ENCODE measurements at places on chromosomes 3 and 15.

- no peak for DNase-seq
These were observed 100.8 kb downstream of the SLCO3A1 start for GRCh38 chr15:91954292-91954691.

GRCh38 chr15:69805248-69805953 is 292.3 kb downstream of the TLE3 start:
- no peak for DNase-seq

GRCh38 chr15:98151096-98151495 is 190.6 kb downstream of the ARRDC4 start:
- DNase-seq = no peak

DNA sequence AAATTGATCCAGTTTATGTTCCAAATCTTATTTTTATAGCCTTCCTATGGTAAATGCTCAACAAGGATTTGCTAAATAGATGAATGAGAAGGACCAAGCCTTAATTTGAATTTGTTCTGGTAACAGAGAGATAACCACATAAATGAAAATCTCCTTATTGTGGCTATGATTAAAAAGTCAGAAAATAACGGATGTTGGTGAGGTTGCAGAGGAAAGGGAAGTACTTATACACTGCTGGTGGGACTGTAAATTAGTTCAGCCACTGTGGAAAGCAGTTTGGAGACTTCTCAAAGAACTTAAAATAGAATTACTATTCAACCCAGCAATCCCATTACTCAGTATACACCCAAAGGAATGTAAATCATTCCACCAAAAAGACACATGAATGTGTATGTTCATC is 26.2 kb downstream of the AAGAB start:
- DNase-seq = no peak

DNA sequence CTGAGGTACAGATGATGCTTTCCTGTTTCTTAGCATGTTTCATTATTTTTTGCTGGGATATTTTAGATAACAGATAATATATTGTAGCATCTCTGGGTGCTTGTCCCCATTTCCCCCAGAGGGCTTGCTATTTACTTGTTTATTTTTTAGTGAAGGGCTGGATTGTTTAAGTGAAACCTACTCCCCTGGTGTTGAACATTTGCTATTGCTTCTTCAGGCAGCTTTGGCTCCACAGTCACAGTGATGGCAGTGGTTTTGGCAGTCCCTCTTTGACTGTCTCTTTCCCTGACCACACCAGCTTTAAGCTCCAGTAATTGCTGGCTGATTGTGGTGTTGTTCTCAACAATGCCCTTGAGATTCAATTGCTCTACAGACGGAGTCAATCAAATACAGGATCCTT is 128.9 kb downstream of the KLF13 start:
- DNase-seq = no peak

All from substantia nigra (tissue), 51 donors.